ENCODE measurements at places on chromosomes 5 and 9. TPM values are rescaled to one million over a fixed set of nuclear protein-coding genes. Genes with fewer than 3 reads are reported as not detected.

GRCh38 chr5:84257061-84257460 lies 127.6 kb downstream of the EDIL3 start:
- no peak for DNase-seq

GRCh38 chr9:127910613-127911205 lies 6.1 kb downstream of the ST6GALNAC4 start:
- peak; percentile 72 for DNase-seq

DNA sequence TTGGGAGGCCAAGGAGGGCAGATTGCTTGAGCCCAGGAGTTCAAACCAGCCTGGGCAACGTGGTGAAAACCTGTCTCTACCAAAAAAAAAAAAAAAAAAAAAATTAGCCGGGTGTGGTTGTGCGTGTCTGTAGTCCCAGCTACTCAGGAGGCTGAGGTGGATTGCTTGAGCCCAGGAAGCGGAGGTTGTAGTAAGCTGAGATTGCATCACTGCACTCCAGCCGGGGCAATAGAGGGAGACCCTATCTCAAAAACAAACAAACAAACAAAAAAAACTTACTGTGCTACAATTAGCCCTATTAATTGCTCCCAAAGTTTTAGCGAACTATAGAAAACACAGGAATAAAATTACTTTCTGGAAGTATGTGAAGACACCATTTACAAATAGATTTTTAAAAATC lies 67.6 kb downstream of the ANKHD1 start:
- no peak for DNase-seq

DNA sequence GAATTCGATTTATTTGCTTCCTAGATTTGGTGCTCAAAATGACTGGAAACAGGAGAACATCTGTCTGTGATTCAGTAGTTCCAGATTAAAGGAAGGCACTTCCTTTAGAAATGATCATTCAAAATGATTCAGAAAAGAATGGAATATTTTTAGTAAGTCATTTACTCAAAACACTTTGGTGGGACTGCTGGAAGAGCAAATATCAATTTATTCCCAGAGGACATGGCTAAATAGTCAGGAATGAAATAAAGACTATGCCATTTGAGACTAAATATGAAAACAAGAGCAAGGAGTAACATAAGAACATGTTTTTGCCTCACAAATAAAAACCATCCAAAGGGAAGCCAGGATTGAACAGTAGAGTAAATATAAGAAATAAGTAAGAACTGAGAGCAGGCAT lies 138.6 kb upstream of the RASA1 start:
- no peak for DNase-seq

The DDX46 gene
- total RNA-seq, result 41.8 TPM

The AFAP1L1 gene
- total RNA-seq, result 1.4 TPM

The PCDHA4 gene
- total RNA-seq, result 1.9 TPM

GRCh38 chr9:89915187-89915586 lies 310.4 kb downstream of the GADD45G start:
- no peak for DNase-seq

DNA sequence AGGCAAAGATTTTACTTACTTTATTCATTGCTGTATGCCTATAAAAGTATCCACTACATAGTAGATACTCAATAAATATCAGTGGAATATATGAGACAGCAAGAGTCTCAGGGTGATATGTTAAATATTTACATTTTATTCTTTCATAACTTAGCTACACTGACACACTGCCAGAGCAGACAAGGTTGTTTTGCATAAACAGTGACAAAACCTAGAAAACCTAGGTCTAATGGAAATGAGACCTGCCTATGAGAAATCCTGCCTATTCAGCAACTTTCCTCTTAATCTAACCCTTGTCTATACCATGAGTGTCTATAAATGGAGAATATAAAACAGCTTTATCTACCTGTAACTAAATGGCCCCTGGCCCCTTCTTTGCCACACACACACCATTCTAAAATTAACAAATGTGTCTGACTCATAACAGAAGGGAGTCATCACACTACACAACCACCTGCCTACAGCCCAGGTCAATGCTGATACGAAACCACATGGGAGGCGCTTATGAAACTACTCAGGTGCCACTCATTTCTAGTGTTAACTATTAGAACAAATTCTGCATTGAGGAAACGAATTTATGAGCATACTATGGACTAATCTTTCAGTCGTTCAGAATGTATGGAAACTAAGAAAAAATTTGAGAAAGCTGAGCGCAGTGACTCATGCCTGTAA lies 60.3 kb downstream of the UBAP2 start:
- DNase-seq, result no peak

The SMC2 gene
- 74.0 TPM for total RNA-seq

DNA sequence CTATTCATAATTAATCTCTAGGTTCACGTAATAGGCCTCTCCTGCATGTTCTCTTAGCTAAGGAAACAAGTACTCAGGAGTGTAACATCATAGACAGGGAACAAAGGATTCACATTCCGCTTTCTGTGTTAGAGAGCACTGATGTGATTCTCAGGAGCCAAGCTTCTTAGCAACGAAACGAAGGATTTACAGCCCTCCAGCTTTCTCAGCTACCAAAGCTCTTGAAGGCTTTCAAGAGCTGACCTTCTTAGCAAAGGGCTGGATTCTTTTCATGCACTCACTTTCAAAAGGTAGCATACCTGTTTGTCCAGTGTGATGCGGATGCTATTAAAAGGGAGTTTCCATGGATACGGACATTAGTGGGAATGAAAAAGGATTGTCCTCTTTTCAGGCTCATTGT lies 107.4 kb downstream of the TUSC1 start:
- DNase-seq, result no peak

The CCDC112 gene
- total RNA-seq, result 23.3 TPM

- DNase-seq, result no peak
These were observed 108.2 kb downstream of the TTLL11 start for GRCh38 chr9:121984726-121985402.

- DNase-seq, result peak; percentile 79
These were observed 38.8 kb upstream of the ANXA2R start for GRCh38 chr5:43078956-43079355.

DNA sequence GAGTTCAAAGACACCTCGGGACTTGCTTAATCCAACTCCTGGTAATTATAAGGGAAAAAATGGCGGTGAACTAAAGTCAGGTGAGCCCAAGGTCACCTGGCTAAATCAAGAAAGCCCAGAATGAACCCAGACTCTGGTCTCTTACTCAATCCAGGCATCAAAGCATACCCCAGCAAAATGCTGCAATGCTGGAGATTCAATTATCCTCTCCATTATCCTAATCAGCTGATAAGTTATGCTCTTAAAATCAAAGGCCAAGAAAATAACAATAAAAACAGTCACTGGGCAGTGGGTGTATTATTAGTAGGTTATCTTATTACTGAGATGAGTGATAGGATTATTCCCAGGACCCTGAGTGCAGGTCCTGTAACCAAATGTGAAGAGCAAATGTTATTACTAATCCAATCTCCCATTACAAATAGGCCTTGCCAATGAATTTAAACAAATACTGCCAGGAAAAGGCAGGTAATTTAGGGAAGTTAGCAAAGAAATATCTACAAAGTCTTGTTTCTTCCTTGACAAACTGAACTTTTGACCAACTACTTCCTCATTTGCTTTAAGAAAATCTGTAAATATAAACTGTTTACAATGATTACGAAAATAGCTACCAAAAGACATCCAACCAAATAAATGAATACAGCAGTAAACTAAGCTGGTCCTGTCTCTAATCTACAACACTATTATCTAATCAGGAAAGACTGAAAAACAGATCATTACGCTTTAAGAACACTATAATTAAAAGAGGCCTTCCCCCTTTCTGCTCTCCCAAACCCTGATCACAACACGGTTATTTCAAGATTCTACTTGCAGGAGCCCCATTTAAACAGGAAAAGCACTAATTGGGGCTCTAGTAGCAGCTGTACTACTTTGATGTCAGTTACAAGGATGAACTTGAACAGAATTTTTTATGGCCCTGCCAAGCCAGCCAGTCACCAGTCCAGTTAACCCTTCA lies 103.2 kb downstream of the MED27 start:
- no peak for DNase-seq

The CARD9 gene
- 0.95 TPM for total RNA-seq

The AQP7 gene
- total RNA-seq, result 0.12 TPM

DNA sequence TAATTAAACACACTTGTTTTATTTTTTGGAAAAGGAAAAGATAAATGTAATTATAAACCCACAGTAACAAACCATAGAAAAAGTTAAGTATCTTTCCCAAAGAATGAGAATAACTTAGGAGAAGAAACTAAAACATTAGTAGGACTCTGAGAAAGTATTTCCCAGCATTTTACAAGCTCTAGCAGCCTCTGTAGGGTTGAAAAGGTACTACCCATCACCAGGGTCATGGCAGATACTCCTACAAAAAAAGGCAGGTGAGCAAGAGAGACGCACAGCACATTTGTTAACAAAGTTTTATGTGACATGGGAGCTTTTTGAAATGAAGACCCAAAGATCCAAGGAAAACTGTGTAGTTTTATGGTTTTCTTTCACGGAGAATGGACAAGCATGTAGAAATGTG lies 77.7 kb upstream of the FAM169A start:
- no peak for DNase-seq

Measured in A172 (cell line).